ENCODE measurements at places on chromosomes 2 and 18.

DNA sequence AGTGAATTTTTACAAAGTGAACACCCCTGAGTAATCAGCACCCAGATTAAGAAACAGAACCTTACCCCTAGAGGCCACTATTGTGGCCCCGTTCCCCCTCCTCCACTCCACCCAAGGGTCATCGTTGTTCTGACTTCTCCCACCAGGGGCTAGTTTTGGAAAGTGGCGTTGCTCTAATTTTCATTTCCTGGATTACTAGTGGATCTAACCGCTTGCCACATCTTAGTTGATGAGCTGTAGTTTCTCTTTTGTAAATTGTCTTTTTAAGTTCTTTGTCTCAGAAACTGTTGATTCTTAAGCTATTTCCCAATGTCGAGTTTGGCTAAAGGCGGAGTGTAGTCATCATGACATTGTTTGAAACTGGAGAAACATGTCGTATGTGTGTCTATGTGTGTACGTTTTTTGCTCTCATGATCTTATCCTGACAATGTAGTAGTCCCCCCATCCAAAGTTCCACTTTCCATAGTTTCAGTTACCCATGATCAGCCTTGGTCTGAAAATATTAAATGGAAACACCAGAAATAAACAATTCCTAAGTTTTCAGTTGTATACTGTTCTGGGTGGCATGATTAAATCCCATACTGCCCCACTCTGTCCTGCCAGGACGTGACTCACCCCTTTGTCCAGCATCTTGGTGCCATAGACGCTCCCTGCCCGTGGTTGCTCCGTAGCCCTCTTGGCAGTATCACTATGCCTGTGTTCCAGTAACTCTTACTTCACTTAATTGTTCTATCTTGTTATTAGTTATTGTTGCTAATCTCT lies 71.0 kb upstream of the SP3 start:
- no peak for DNase-seq

DNA sequence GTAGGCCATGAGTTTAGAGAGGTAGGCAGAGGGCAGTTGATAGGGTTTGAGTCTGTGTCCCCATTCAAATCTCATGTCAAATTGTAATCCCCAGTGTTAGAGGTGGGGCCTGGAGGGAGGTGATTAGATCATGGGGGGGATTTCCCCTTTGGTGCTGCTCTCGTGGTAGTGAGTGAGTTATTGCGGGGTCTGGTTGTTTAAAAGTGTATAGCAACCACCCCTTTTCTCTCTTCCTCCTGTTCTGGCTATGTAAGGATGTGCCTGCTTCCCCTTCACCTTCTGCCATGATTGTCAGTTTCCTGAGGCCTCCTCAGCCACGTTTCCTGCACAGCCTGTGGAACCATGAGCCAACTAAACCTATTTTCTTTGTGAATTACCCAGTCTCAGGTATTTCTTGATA lies 25.5 kb downstream of the MARCHF4 start:
- no peak for DNase-seq

GRCh38 chr2:113777371-113777770 lies 20.9 kb upstream of the SLC35F5 start:
- DNase-seq = no peak

DNA sequence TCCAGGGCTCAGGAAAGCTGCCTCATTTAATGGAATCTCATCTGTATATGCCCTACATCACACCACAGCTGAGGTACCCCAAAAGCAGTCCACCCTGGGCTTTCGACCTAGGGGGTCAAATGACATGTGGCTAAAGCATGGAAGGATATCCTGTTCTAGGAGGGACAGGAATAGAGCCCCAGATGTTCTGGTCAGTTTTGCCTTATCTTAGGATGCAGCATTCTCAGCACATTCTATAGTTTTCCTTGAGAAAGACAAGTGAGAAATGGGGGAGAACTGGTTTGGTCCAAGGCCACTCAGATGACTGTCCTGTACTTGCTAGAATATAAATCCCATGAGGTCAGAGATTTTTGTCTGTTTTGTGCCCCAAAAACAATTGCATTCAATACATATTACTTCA lies 688.0 kb upstream of the ZEB2 start:
- DNase-seq = no peak

GRCh38 chr2:69917852-69918251 lies 2.9 kb downstream of the MXD1 start:
- no peak for DNase-seq

GRCh38 chr2:214577769-214578168 lies 166.9 kb downstream of the VWC2L start:
- DNase-seq = no peak

DNA sequence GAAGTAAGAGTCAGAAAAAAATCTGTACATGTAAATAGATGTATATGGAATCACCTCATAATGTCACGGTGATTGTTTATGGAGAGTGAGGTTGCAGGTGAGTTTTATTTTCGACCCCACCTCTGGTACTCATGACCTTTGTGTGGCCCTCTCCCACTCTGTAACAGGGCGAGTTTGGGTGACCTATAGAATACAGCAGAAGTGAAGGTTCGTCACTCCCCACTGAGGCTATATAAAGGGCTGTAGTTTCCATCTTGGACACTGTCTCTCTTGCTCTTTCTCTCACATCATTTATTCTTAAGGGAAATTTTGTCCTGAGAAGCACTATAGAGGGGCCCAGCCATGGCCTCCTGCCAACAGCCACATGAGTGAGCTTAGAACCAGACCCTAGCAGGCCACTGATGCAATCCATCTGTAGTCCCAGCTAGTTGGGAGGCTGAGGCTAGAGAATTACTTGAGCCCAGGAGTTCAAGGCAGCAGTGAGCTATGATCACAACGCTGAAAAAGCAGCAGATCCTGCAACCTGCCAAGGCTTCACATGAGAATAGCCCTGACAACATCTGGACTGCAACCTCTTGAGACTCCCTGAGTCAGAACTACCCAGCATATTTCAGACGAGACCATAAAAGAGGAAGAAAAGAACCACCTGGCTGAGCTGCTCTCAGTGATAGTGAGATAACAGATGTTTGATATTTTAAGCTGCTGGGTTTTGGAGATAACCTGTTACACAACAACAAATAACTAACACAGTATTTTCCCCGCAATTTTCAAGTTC lies 74.3 kb upstream of the SLC1A4 start:
- DNase-seq = no peak

Measured in activated T-helper 1 cell treated with anti-CD3 and anti-CD28 coated beads, Interleukin-2, amount 50 U/mL, for 16 hours (primary cell).